ENCODE measurements at places on chromosomes 4 and X.

DNA sequence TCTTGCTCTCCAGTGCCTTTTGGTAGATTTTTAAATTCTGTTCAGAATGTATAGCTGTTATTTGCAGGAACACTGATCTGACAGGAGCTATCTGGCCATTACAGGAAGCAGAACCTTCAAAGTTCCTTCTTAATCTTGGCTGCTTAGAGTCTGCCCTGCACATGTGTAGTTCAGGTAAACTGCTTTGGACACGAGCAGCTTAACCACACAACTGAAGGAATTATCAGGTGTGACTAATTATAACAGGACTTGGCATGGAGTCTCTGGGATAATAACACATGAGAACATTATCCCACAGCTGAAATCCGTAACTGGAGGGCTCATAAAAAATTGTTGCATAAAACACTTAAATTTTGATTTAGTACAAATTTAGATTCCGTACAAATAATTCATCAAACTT, 11.6 kb upstream of the ING2 start:
- no peak for DNase-seq

GRCh38 chr4:89823416-89823815, 13.5 kb downstream of the SNCA start:
- DNase-seq = no peak

DNA sequence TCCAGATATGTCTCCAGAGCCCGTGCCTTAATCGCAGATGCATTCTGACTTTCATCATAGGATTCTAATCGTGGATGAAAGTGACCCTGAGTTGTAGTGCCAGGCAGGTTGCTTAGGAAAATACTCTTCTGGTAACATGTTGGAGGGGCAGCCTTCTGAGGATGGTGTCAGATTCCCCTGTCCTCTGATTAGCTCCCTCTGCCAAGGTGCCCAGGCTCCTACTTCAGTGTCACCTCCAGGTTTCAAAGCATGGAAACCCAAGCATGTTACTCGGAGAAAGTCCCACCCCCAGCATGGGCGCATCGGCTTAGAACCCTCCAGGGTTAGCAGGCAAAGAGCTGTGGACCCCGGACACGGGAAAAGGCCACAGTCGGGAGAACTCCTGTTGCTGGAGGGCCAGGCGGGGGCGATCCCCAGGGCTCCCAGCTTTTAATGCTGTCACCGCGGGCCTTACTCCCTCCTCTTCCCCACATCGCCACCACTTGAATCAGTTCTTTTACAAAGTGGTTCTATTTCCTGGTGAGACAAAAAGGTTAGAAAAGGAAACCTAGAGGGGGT, 44.5 kb downstream of the TRIM2 start:
- DNase-seq = no peak

DNA sequence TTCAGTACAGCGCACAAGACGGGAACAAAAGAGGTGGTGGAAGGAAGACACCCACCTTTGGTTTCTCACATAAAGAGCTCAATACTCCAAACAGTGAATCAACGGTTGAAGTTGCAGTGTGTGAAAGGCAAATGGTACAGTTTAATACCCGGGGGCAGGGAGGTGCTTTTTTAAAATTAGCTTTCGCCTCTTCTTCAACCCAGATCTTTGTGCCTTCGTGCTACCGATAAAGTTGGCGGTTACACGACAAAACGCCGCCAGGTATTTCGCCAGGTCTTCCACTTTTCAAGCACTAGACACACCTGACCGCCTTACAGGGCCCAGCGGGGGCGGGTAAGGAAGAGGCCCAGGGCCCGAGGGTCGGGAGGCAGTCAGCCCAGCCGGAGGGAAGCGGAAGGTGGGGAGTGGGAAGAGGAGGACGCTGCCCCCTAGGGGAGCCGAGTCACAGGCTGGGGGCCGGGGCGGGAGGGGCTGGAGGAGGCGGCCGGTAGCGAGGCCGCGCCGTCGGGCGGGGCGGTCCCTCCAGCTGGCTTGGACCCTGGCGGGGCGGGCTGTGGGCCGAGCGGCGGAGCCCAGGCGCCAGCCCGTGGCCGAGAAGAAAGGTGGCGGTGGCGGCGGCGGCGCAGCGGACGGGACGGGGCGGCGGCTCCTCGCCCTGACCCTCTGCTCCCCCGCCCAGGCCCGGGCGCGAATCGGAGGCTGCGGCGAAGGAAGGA, 16.0 kb downstream of the UTP3 start:
- DNase-seq = peak; percentile 75

DNA sequence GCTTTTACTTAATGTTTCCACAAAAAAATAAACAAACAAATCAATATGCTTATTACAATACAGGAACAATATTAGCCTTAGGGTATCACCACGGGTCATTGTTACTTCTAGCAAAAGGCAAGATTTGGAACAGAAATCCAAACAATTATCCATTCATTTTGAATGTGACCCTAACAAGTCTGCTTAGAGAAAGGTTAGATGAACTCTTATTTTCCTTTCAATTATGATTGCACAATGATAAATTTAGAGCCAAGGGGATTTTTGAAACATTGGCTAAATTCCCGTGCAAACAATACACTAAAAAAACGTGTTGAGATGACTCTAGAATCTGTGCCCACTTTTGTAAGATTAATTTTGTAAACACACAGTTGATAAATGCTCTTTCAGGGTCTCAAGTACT, 474.7 kb downstream of the PCDH7 start:
- no peak for DNase-seq

- DNase-seq = no peak
Measured at GRCh38 chrX:152044383-152044782, 69.9 kb upstream of the GABRE start.

DNA sequence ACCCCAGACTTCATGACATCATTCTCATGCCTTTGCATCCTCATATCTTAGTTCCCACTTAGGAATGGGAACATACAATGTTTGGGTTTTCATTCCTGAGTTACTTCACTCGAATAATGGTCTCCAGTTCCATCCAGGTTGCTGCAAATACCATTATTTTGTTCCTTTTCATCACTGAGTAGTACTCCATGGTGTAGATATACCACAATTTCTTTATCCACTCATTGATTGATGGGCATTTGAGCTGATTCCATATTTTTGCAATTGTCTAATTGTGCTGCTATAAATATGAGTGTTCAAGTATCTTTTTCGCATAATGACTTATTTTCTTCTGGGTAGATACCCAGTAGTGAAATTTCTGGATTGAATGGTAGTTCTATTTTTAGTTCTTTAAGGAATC, 1026.8 kb downstream of the STPG2 start:
- no peak for DNase-seq

DNA sequence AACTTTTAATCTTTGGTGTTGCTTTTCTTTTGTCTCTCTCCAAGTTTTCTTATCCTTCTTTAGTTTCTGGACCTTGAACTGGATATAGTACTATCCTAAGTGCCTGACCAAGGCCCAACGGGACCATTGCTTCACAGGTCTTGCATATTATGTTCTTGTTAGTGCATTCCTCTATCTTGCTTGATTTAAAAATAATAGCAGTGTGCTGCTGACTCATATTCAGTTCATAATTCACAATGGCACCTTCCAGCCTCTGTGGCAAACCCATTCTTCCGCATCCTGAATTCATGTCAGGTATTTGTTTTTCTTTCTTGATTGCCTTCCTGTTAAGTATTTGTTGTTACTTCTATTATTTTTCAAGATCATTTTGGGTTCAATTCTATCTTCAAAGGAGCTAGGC, 197.1 kb upstream of the GIMD1 start:
- DNase-seq = no peak

- DNase-seq = no peak
Measured at GRCh38 chr4:107747748-107748486, 27.9 kb upstream of the PAPSS1 start.

GRCh38 chr4:150217192-150217591, 138.9 kb downstream of the DCLK2 start:
- DNase-seq = peak; percentile 82

DNA sequence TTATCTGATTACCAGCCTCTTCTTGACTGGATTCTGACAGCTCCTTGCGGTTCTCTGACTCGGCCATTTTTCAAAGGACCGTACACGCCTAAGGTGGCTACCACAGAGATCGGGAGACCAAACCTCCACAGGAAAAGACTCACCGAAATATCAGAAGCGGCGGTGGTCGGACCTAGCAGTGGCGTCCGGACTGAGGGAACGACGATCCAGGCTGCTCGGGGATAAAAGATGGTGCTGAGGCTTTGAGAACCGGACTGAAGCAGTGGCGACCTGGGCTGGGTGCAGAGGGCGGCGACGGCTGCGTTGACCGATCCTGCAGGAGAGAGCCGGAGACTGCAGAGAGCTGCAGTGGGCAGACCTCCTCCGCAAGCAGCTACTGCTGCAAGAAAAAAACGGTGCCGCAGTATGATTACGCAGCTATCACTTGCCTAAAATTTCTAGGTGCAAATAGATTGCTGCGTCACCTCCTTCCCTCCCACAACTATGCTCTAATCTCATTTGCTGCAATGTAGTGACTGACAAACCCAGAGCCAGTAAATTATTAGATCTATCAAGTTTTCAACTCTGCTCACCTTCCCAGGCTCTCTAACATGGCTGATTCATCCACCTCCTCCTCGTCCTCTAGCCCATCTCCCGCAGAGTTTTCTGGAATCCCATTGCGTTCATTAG, at the start of gene NAP1L2:
NAP1L2 (minus strand) TSS at position 426 of the 669 bp plus-strand sequence; CDS start at position 67, 359 bp downstream.
- peak; percentile 39 for DNase-seq

- DNase-seq = no peak
Measured at GRCh38 chrX:96621811-96622210, 62.8 kb upstream of the DIAPH2 start.

GRCh38 chrX:40852586-40852985, 117.2 kb upstream of the MED14 start:
- no peak for DNase-seq

DNA sequence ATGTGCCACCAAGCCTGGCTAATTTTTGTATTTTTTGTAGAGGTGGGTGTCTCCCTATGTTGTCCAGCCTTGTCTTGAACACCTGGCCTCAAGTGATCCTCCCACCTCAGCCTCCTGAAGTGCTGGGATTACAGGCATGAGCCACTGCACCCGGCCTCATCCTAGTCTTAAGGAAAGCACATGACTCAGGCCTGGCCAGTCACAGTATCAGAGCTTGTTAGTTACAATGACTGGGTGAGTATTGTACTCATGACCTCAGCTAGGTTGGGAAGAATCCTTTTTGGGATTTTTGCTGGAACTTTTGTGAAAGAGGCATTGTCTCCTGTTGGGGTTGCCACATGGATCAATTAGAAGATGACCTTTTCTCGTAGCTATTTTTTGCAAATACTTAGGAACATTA, 292.8 kb downstream of the RAPGEF2 start:
- no peak for DNase-seq

DNA sequence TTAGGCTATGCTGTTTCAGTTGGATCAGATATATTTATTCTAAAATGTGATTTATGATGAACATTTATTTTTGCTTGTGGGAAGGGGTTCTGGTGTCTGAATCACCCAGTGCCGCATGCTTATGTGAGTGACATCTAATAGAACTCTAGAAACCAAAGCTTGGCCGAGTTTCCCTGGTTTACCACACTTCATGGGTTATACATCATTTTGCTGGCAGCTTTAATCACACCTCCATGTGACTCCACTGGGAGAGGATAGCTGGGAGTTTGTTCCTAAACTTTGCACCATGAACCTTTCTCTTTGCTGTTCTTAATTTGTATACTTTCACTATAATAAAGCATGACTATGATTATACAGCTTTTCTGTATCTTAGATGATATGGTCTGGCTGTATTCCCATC, 382.9 kb downstream of the INPP4B start:
- no peak for DNase-seq

DNA sequence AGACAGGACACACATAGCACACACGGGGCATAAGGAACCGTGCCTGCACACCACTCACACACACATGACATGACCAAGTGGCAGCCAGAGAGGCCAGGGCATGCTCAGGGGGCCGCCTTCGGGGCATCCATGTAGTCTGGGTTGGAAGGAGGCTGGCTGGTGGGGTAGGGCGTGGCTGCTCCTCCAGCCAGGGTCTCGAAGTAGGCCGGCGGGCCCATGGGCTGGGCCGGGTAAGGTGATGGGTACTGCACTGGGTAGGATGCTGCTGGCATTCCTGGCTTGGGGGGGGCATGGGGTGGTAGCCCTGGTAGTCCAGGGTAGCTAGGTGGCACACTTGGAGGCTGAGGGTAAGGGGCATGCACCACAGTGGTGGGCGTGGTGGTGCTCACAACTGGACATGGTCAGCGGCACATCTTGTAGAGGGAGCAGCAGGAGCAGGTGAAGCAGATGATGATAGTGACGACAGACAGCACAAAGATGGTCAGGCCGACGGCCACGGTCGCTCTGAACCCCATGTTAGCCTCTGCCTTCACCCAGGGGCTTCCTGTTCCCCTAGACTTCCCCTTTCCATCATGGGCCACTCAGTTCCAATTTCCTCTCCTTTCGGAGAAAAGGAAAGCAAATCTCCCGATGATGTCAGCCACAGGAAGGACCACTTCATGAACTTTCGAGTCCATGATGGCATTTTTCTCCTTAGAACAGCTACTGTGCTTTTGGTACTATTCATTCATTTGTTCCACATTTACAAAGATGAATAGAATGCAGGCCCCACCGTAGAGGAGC, 10.9 kb upstream of the DDX3X start:
- DNase-seq = no peak

DNA sequence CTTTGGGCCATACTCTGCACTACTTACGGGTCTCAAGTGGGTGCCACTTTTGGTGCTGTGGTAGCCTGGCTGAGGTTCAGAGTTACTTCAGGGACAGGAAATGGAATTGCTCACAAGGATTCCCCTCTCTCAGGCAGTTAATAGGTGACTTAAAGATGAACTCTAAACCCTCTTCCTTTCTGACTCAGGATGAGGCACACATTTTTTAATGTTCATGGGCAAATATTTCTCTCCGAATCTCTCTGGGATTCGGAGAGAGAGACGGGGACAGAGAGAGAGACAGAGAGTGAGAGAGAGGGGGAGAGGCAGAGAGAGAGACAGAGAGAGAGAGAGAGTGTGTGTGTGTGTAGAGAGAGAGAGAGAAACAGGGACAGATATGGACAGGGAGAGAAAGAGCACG, 79.8 kb downstream of the NYX start:
- no peak for DNase-seq

DNA sequence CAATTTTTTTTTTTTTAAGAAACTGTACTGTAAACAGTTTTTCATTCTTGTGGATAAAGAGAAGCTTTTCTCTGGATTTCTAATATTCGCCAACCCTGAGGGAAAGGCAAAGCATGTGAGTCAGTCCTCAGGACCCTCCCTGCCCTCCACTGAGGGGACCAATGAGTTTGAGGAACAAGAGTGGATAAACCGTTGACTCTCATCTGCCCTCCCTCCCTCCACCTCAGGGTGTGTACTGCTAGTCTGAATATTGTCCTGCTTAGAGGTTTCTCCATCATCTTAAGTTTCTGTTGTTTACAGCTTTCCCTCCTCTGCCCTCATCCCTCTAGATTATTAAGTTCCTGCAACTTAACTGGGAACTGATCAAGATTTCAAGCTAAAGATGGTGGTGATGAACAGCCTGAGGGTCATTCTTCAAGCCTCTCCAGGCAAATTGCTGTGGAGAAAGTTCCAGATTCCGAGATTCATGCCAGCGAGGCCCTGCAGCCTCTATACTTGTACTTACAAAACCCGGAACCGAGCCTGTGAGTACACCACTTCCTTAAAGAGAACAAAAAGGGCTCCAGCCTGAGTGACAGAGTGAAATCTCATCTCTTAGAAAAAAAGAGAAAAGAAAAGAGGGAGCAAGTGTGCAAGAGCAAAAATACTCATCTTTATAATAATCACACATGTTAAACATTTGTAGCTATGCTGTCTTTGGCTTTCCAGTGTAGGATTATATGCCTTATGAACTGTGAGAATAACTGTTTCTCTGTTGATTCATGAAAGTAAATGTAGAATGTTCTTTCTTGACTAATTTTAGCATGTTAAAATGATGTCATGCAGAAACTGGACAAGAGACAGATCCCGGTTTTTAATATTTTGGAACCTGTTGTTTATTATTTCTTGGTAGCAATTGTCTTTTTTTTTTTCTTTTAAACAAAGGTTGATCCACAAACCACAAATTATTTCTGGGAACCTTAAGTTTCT, 11.9 kb downstream of the CA5B start:
- peak; percentile 41 for DNase-seq

Measured in globus pallidus (tissue), 1 donor.